ENCODE measurements at places on chromosomes 13 and 19.

DNA sequence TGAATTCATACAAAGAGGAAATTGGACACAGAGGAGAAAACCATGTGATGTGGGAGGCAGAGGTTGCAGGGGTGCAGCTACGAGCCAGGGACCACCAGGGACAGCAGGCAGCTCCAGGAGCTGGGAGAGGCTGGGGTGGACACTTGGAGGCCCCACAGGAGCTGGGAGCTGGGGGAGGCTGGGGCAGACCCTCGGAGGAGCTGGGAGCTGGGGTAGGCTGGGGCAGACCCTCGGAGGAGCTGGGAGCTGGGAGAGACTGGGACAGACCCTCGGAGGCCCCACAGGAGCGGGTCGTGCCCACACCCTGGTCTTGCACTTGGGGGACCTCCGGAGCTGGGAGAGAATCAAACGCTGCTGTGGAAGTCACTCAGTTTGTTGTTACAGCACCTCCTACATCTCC, 141.7 kb downstream of the SOX1 start:
- no peak for DNase-seq

- no peak for DNase-seq
Measured at GRCh38 chr13:94061301-94061700, 418.2 kb downstream of the DCT start.

- no peak for DNase-seq
Measured at GRCh38 chr13:59607172-59607571, 556.6 kb downstream of the DIAPH3 start.

DNA sequence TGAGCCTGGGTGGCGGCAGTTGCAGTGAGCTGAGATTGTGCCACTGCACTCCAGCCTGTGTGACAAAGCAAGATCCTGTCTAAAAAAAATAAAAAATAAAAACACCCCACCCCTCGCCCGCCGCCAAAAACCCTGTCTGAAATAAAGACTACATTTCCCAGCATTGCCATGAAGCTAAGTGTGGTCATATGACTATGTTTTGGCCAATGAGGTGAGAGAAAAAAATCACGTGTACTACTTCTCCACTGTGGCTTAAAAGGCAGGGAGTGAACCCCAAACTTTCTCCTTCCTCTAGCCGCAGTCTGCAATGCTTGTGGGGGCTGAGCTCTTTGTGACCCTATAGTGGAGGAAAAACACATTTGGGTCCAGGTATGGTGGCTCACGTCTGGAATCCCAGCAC, 54.9 kb downstream of the COLGALT1 start:
- DNase-seq: no peak

GRCh38 chr13:93708308-93709075, 481.9 kb downstream of the GPC6 start:
- DNase-seq: no peak

DNA sequence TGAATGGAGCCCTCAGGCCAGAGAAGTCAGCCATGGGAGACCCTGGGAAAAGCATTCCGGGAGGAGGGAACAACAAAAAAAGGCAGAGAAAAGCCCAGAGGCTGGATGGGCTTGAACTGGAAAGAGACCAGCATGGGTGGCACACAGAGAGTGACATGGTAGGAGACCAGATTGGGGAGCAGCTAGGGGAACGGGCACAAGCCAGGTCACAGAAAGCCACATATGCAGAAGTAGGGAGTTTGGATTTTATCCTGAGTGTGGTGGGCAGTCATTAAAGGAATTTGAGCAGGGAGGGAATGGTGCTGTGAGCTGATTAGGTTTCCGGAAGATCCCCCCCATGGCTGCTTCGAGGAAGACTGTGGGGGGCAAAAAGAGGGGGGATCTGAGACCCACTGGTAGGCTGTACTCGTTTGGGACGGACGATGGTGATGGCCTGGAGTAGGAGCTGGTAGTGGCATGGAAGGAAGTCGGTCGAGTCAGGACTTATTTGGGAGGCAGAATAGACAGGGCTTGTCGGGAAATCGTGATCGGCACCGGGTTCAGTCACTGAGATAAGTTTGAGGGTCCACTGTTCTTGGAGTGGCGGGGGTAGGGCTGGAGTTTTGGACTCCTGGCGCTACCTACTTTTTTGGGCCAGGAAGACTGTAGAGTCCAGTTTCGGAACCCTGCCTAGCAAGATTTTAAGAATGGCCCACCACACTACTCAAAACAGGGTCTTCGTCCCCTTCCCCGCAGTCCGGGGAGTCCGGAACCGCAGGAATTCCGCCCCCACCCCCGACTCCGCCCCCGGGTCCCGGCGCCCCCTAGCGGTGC, 949 bp downstream of the SERTAD1 start:
- DNase-seq: no peak

All from effector memory CD4-positive, alpha-beta T cell (primary cell).